ENCODE measurements at places on chromosomes 4 and X.

DNA sequence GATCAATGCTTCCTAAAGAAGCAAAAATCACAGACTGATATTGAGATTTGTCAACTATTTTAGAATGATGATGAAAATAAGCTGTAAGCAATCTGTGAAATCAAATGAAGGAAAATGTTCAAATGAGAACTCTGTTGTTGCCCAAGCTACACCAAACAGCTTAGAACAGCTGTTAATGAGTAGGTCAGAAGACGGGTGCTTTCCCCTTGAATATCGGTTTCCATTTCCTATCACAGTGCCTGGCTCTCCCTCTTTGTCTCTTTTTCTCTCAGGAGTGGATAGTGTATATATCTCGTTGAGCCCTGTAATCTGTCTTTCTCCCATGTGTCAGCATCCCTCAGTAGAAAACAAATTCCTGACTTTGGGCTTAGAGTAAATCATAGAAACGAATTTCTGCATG lies 1592.9 kb upstream of the TENM3 start:
- DNase-seq, result no peak

GRCh38 chrX:48976086-48976485 lies 4.4 kb upstream of the KCND1 start:
- DNase-seq, result no peak

- no peak for DNase-seq
Measured at GRCh38 chr4:184568770-184569169, 80.5 kb downstream of the CASP3 start.

GRCh38 chrX:2387614-2388239 lies 113.0 kb downstream of the DHRSX start:
- no peak for DNase-seq

GRCh38 chrX:18714910-18715309 lies 7.5 kb downstream of the PPEF1 start:
- no peak for DNase-seq

DNA sequence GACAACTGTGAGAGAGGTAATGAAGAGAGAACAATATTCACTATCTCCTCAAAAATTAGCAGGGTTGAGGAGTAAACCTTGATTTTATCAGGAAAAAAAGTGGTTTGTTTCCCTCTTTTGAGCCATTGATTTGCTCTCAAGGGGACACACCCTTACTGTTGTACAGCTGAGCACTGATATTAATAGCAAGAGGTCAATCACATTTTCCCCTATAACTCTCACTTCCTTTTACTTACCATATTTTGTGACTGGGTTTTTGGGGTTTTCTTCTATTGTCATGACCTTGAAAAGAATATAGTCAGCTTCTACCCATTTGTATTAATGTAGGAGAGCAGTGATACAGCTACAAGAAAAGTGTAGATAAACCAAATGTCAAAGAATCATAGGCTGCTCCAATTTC lies 70.2 kb upstream of the LONRF3 start:
- no peak for DNase-seq

GRCh38 chr4:167906851-167907250 lies 185.5 kb upstream of the ANXA10 start:
- DNase-seq, result no peak

DNA sequence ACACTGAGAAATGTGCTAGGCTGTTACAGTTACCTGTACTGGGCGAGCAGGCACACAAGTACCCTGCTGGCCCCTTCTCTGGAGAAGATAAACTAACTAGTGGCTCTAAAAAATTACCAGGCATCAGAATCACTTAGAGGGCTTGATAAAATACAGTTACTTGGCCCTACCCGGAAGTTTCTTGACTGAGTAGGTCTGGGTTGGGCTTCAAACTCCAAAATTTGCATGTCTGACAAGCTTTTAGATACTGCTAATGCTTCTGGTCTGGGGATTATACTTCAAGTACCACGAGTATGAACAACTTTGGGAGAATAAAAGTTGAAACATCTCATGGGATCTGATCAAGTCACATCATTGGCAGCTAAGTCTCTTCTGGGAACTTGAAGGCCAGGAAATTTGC lies 30.8 kb downstream of the CEP135 start:
- DNase-seq, result no peak

GRCh38 chr4:23388699-23389395 lies 501.0 kb downstream of the PPARGC1A start:
- DNase-seq, result no peak

- DNase-seq, result no peak
Measured at GRCh38 chr4:48093991-48094416, 40.0 kb downstream of the TXK start.

DNA sequence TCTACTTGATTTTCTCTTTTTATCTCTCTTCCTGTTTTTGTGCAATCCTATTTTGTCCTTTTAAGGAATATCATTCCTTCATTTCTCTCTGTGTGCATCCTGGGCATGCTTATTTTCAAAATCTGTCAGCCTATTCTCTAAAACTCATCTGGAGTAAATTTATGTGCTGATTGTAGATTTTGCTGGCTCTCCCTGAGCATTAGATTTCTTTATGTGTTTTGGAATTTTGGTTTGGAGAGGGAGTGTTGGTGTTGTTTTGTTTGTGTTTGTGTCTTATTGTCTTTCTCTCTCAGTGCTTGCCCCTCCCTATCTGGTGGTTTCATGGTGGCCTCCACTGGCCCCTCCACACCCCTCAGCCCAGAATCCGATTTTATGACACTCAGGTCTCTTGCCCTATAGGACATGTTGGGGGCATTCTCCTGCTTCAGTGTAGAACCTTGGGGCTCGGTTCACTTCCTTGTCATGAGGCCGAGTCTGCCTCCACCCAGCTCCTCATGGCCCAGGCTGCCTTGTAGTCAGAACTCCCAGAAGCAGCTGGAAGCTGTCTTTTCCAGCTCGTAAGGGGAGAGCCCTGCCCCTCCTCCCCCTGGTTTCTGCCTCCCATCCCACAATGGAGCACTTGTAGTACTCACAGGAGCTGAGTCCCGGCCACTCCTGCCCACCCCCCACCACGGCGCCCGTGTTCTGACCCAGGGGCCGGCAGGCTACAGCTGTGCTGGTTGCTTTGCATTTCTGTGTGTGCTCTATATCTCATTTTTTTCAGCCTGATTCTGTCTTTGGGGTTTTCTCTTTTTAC lies 24.5 kb upstream of the PJA1 start:
- DNase-seq, result no peak

DNA sequence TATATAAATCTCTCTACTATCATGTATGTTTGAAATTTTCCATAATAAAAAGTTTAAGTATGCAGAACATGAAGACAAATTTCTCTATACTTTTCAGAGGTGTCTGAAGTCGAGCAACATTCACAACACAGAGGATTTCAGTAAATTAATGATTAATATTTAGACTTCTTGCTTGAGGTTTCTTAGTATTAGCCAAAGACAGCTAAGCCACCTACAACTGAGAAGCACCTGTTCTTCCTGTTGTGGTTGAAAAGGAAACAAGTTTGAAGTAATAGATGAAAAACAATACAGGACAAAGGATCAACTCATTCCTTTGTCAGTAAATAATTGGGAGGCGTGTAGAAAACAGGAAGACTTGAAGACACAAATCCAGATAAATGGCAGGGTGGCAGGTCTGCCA lies 21.1 kb downstream of the SCML1 start:
- DNase-seq, result no peak

- DNase-seq, result no peak
Measured at GRCh38 chr4:120403296-120403695, 336.6 kb upstream of the MAD2L1 start.

DNA sequence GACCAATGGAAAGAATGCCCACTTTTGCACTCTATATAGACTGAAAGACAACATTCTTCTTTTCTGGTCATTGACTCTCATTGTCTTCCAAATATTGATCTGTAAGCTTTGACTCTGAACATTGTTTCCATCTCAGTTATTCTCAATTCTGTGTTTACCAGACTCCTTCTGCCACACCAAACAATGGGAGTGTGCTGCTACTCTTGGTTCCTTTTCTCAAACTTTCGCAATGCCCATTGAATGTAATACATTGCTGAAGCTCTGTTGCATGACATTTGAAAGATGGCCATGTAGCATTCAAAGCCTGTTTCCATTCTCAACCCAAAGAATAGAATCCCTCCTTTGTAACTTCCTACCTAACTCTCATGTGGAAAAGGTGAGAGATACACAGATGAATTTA lies 136.2 kb downstream of the BTC start:
- DNase-seq, result no peak

DNA sequence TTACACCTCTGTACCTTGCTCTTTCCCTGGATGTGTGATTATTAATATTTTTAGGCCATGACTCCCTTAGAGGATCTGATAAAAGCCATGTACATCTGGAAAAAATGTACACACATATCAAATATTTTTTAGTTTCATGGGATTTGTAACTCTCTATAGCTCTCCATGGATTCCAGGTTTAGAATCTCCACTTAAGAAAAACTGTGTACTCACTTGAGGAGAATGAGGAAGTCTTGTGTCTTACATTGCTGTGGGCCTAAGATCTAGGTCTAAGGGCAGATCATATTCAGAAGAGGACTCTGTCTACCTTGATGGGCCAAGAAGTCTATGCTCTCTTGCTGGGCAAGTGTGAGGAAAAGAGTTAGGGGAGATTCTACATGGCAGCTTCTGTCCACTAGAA lies 98.0 kb downstream of the RRAGB start:
- DNase-seq, result no peak

Data from stimulated activated CD4-positive, alpha-beta T cell treated with anti-CD3 and anti-CD28 coated beads, Interleukin-4, amount 100 ng/mL, for 4 hours (primary cell).